ENCODE measurements at places on chromosomes 7 and 10. TPM values are rescaled to one million over a fixed set of nuclear protein-coding genes. Genes with fewer than 3 reads are reported as not detected.

- peaks cover 6% of the 10 kb centered on the region for H3K4me1 ChIP-seq
- H3K36me3 ChIP-seq, result no peaks in the 10 kb centered on the region
- no peak overlapping the region for H3K27ac ChIP-seq
- H3K4me3 ChIP-seq, result no peak overlapping the region
- H3K27me3 ChIP-seq, result no peaks in the 10 kb centered on the region
- no peak for DNase-seq
Observed at GRCh38 chr7:140594131-140594691, 46.4 kb downstream of the DENND2A start.

RADIL gene
- total RNA-seq, result 42.4 TPM

DNA sequence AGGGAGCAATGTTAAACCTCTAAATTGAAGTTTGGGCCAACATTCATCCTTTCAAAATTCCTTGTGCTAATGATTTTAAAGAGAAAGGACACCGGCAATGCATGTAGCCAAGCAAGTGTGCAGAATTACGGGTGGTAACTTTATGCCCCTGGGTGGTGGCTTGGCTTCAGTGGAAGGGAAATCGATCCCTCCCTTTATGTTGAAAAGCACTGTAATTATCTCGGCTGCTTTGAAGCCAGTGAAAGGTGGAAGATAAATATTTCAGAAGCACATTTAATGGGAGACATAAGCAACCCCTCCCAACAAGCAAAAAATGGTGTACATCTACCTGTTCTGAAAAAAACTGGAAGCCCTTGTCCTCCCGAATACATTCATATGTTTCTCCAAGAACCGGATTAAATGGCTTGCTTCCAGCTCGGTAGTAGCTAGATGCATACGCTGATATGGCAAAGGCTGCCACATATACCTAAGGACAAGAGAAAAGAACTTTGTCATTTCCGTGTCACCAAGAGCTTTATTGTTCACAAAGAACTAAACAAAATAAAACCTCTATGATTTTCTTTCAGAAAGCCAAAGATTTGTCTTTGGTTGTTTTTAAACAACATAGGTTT, 73.3 kb upstream of the GSDME start:
- H3K4me3 ChIP-seq, result no peak overlapping the region
- no peaks in the 10 kb centered on the region for H3K27me3 ChIP-seq
- H3K36me3 ChIP-seq, result no peaks in the 10 kb centered on the region
- no peaks in the 10 kb centered on the region for H3K4me1 ChIP-seq
- H3K27ac ChIP-seq, result peak overlapping the region; percentile 43

- peaks cover 5% of the 10 kb centered on the region for H3K4me1 ChIP-seq
- no peak for DNase-seq
- H3K4me3 ChIP-seq, result no peak overlapping the region
- H3K27ac ChIP-seq, result no peak overlapping the region
- H3K27me3 ChIP-seq, result no peaks in the 10 kb centered on the region
- H3K36me3 ChIP-seq, result no peaks in the 10 kb centered on the region
Observed at GRCh38 chr10:77909749-77910375, 16.7 kb downstream of the DLG5 start.

GRCh38 chr10:74881253-74881884, 55.0 kb downstream of the KAT6B start:
- H3K36me3 ChIP-seq, result no peaks in the 10 kb centered on the region
- H3K4me1 ChIP-seq, result no peaks in the 10 kb centered on the region
- no peak overlapping the region for H3K27ac ChIP-seq
- no peak for DNase-seq

GRCh38 chr10:28628184-28628893, 49.0 kb upstream of the BAMBI start:
- no peaks in the 10 kb centered on the region for H3K36me3 ChIP-seq
- no peak for DNase-seq
- no peak overlapping the region for H3K27ac ChIP-seq
- no peaks in the 10 kb centered on the region for H3K27me3 ChIP-seq

GRCh38 chr7:45089341-45089891, 647 bp upstream of the NACAD start:
- peak; percentile 83 for DNase-seq
- no peaks in the 10 kb centered on the region for H3K27me3 ChIP-seq
- H3K4me3 ChIP-seq, result peak overlapping the region; percentile 80

DNA sequence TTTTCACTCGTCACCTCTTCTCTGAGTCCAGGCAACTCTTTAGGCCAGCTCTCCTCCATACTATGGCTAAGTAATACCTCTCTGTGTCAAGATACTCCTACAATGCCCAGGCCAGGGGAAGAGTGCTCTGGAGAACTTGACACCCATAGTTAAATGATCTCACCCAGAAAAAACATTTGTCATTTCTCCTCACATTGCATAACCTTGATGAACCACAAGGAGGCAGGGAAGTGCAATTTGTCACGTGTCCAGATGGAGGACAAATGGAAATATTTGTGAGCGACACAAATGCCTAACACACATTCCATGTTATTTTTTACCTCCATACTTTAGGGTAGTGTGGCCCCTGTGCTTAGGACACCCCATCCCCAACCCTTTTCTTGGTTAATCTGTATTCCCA, 78.3 kb downstream of the HTR7 start:
- no peaks in the 10 kb centered on the region for H3K36me3 ChIP-seq
- no peaks in the 10 kb centered on the region for H3K27me3 ChIP-seq
- no peak overlapping the region for H3K4me3 ChIP-seq
- no peak overlapping the region for H3K27ac ChIP-seq
- DNase-seq, result no peak

PROSER2 gene
- 4.8 TPM for total RNA-seq

DNA sequence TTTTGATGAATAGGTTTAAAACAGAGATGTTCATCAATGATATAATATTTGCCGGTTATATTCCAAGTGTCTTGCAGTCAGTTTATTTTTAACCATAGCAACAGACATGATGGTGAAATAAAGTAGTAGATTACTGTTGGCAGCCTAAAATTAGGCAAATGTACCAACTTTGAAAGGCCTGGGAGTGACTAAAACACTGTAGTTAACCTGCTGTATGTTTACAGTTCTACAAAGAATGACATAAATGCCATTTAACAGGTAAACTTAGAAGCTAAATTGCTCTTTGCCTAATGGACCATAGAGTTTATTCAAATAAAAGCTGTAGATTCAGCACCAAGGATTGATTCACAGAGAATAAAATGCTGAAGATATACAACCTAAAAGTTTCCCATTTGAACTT, 64.1 kb downstream of the PHTF2 start:
- H3K27me3 ChIP-seq, result no peaks in the 10 kb centered on the region
- peaks cover 4% of the 10 kb centered on the region for H3K4me1 ChIP-seq
- no peaks in the 10 kb centered on the region for H3K36me3 ChIP-seq
- H3K27ac ChIP-seq, result no peak overlapping the region

DNA sequence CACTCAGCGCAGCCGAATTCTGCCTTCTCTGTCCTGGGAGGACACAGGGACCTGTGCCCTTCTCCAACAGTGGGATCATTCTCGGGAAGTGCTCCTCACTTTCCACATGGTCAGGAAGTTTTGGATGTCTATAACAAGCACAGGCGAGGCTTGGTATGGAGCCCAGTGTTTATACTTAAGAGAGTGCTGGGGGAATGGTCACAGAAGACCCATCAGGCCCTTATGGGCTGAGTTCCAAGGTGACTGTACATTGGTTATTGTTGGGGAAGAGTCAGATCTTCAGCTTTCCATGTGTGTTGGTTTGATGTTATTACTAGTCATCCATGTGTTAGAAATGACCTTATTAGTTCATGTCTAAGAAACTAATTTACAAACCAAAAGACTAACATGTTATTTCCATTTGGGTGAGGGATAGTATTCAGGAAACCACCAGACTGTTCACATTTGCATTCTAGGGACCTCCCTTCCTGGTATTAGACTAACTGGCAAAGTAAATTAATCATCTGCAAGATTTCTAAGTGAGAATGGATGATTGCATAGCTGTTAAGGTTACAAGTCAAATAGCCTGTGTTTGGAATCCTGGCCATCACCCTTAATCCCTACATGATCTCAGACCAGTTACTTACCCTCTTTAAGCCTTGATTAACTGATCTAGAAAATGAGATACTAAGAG, 834.2 kb downstream of the LRMDA start:
- H3K36me3 ChIP-seq, result no peaks in the 10 kb centered on the region
- DNase-seq, result no peak
- H3K27me3 ChIP-seq, result no peaks in the 10 kb centered on the region
- H3K4me1 ChIP-seq, result no peaks in the 10 kb centered on the region
- H3K4me3 ChIP-seq, result no peak overlapping the region

- H3K27ac ChIP-seq, result no peak overlapping the region
- no peak for DNase-seq
- H3K27me3 ChIP-seq, result no peaks in the 10 kb centered on the region
- H3K4me3 ChIP-seq, result no peak overlapping the region
- H3K36me3 ChIP-seq, result no peaks in the 10 kb centered on the region
- H3K4me1 ChIP-seq, result no peaks in the 10 kb centered on the region
Observed at GRCh38 chr7:17912050-17912449, 28.2 kb downstream of the SNX13 start.

DNA sequence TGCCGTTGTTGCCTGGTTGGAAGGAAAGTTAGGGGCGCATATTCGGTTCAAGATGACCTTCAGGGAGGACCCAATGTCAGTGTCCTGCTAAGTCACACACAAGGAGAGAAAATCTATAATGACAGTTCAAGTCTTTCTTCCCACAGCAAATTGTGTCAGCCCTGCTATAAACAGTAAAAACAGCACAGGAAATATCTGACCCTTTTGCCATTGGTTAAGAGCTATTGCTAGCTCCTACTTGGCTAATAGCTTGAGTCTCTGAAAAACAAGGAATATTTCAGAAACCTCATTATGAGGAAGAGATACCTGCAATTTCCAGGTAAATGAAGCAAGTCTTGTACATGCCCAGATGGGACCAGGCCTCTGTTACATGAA, 175.6 kb downstream of the SKIDA1 start:
- H3K27me3 ChIP-seq, result no peaks in the 10 kb centered on the region
- no peaks in the 10 kb centered on the region for H3K4me1 ChIP-seq
- no peak overlapping the region for H3K4me3 ChIP-seq

- DNase-seq, result no peak
- no peaks in the 10 kb centered on the region for H3K27me3 ChIP-seq
- H3K4me3 ChIP-seq, result no peak overlapping the region
- peaks cover 58% of the 10 kb centered on the region for H3K4me1 ChIP-seq
- H3K27ac ChIP-seq, result peak overlapping the region; percentile 97
Observed at GRCh38 chr10:132520177-132520811, 17.3 kb upstream of the INPP5A start.

GRCh38 chr10:114294549-114294948, 55.5 kb downstream of the VWA2 start:
- H3K4me3 ChIP-seq, result no peak overlapping the region
- no peak for DNase-seq

DNA sequence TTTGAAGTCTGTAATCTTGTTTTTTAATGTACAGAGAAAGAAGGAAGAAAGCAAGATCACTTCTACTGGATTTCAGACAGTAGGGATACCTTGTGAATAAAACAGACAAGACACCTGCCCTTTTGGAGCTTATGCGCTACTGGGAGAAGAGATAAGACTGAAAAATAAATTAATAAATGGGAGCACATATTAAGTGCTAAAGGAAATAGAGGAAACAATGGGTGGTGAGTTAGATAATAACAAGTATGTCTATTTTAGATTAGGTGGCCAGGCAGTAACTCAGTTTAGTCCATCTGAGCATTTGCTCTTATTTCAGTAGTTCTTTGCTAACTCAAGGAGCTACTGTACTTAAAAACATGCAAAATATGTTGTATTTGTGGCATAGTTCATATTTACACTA, 15.9 kb downstream of the MIOS start:
- H3K4me1 ChIP-seq, result no peaks in the 10 kb centered on the region
- no peak overlapping the region for H3K27ac ChIP-seq
- no peak for DNase-seq
- no peaks in the 10 kb centered on the region for H3K27me3 ChIP-seq
- H3K36me3 ChIP-seq, result no peaks in the 10 kb centered on the region

GRCh38 chr7:128055637-128056036, 24.4 kb upstream of the LRRC4 start:
- DNase-seq, result no peak
- H3K4me3 ChIP-seq, result no peak overlapping the region
- H3K36me3 ChIP-seq, result no peaks in the 10 kb centered on the region
- no peak overlapping the region for H3K27ac ChIP-seq
- H3K4me1 ChIP-seq, result no peaks in the 10 kb centered on the region

GRCh38 chr7:70094831-70095230, 496.6 kb downstream of the AUTS2 start:
- H3K36me3 ChIP-seq, result no peaks in the 10 kb centered on the region
- peaks cover 11% of the 10 kb centered on the region for H3K4me1 ChIP-seq
- no peak for DNase-seq
- no peak overlapping the region for H3K4me3 ChIP-seq
- no peak overlapping the region for H3K27ac ChIP-seq
- no peaks in the 10 kb centered on the region for H3K27me3 ChIP-seq

DNA sequence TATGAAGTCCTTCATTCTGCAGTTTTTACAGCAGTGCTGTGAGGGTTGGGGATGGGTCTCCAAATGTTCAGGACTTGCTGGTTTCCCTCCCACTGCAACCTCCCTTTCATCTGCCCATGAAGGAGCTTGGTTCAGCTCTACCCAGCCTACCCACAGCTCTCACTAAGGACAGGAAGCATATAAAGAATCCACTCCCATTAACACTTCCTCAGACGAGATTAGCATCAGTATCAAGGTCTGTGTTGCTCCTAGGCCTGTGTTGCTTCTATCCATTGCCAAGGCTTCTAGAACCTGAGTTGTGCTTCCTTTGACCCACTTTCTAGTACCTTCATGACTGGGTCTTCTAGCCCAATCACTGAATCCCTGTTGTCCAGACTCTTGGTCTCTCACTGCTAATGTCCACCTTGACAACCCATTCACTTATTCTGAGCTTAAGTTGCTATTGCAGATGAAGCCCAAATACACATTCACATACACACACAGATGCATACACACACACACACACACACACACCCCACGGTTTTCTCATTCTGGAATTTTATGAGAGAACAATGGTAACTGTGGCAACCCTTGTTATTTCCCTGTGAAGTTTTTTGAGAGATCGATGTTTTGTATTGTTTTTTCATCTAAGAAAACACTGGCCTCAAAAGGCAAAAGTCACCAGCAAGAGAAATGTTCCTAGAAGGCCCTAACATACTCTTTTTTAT, 248.1 kb downstream of the MTERF1 start:
- no peak overlapping the region for H3K27ac ChIP-seq
- no peak overlapping the region for H3K4me3 ChIP-seq
- DNase-seq, result no peak
- peaks cover 7% of the 10 kb centered on the region for H3K4me1 ChIP-seq

DNA sequence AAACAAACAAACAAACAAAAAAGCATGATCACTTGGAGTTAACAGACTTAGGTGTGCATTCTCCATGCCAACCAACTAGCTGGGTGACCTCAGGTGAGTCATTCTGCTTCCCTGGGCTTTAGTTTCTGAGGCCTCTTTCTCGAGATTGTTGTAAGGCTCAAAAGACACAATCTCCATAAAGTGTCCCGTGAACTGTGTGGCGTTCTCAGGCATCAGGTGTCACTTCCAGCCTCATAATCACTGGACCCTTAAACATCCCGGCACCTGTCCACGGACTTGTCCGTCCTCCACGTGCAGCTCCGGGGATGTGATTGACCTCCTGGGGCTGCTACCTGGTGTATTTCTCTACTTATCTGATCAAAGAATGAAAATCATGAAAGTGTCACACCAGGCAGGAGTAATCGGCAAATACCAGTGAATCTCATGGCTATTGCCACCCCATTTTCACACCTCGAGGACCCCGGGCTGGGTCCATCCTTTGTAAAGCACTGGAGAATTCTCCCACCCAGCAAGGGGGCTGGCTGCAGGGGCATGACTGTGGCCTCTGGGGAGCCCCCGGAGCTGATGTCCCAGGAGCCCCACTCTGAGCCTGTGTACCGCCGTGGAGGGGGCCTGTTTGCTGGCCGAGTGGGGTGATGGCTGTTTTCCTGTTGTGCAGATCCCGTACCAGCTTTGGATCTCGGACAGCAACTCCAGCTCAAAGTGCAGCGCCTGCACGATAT, 189.8 kb upstream of the SH2B2 start:
- peaks cover 29% of the 10 kb centered on the region for H3K36me3 ChIP-seq
- no peak overlapping the region for H3K27ac ChIP-seq
- no peak overlapping the region for H3K4me3 ChIP-seq

SMC3 gene
- total RNA-seq, result 14.8 TPM

Measured in ascending aorta (tissue), 2 donors.